AG10803 (cell line): ENCODE measurements at places on chromosomes 7 and 10.
A peak's percentile ranks its signal among the peaks of the same experiment; 100 is the strongest.

DNA sequence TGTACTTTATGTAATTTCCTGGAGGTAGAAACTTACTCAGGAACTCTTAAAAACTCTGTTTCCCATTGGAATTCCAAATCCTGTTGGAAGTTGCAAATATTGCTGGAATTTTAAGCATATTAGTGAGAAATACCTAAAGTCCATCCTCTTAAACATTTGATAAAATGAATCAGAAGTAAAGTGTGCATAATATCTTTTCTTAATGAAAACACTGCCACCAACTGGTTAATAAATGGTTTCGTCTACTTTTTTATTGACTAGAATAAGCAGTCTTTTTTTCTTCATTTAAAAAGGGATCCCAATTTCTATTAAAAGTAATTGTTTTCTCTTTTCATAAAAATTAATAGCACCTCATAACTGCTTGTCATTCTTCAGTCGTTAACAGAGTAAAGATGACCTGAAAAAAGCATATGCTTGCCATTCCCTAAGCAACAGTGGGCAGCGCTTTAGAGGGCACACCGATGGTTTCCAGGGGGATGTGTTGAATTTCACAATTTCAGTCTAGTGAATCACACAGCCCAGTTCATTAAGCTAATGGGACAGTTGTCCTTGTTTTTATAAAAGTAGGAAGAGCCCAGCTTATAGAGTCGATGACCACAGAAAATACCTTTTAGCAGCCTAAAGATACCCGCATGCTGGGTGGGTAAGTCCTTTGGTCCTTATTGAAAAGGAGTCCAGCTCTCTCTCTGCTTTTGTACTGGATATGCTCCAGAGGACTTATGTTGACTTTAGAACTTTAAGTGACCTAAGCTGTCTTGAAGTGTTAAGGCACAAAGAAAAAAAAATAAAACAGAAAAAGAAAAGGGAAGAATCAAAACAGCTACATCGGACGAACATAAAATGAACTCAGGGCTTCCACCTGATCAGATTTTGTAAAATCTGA lies 28.5 kb downstream of the NPS start:
- peak; percentile 14 for DNase-seq

DNA sequence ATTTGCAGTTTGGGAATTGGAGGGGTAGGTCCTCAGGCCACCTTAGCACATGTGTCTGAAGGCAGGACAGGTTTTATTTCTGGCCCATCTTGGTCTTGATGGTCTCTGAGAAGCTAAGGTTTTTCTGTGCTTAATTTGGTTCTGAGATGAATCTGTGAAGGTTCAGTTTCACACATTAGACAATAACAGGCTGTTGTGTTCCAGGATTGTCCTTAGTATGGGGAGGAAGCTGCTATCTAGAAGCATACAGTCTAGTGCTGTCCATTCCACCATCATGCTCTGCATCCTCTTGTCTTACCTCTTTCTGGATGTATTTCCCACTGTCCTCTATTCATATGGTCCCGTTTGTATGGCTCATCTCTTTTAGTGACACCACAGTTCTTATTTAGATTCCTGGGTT lies 7.1 kb downstream of the UBE2D1 start:
- no peak for DNase-seq

DNA sequence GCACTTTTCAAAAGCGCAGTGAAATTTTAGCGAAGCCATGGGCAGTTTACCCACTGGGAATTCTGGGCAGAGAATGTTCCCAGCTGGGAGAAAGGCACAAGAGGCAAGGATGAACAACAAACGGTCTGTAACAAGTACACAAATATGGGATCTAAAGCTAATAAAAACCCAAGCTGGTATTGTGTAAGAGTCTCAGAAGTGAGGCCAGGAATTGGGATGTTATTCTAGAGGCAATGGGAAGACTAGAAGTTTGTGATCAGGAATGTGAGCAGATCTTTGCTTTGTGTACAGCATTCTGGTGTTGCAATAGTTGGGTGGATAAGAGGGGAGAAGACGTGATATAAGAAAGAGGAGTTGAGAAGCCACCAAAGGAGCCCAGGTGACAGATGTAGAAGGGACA lies 15.0 kb downstream of the FZD9 start:
- peak; percentile 61 for DNase-seq

GRCh38 chr7:4149236-4149635 lies 532.9 kb upstream of the FOXK1 start:
- DNase-seq, result no peak

DNA sequence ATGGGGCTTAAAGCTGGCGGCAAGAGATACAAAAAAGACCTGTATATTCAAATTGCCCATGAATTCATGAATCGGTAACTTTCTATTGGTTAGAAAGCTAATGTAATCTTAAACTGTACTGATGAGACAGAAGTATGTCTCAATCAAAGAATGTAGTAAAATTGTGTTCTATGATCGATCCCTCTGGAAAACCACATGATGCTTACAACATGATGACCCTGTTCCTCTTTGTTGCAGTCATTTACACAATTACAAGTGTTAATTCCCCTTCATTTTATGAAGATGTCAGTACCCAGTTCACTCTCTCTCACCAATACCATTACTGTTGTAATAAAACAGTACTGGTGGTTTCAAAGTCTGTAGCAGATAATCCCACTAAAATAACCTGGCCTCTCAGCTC lies 10.1 kb downstream of the KIF5B start:
- no peak for DNase-seq

DNA sequence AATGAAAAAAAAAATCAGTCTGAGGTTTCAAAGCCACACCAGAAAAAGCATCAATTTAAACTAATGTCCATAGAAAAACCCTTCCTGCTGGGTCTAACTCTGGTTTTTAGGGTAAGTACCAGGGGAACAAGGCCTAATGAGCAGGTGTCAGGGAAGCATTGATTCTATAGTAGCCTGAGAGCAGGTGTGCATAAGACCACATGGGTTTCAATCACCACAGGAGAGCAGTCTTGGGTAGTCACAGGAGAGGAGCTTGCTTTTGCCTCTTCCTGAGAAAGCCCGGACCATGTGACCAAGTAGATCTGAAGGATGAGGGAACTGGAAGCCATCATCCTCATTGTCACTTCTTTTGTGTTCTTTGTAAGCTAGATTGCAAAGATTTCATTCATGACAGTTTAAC lies 66.3 kb upstream of the AGK start:
- no peak for DNase-seq

DNA sequence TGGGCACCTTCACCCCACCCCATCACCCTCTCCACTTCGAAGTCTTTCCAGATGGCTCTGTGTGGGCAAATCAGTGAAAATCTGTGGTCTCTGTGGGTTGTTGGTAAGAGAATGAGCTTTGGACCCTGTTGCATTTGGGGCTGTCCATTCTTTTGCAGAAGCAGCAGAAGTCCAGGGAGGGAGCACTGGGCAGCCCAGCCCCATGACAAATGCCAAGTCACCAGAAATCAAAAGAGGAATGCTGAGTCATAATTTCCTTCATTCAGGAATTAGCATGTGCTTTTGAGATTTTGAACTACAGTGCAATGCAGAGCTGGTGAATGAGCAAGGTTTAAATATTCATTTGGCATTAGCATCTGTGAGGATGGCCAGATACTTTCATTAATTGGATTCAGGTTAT lies 556.2 kb downstream of the LRMDA start:
- DNase-seq, result peak; percentile 66

- no peak for DNase-seq
Observed at GRCh38 chr7:51255536-51256208, 60.9 kb downstream of the COBL start.

- no peak for DNase-seq
Observed at GRCh38 chr10:113060201-113061053, 110.4 kb downstream of the TCF7L2 start.

GRCh38 chr10:8639486-8640185 lies 585.1 kb downstream of the GATA3 start:
- no peak for DNase-seq

DNA sequence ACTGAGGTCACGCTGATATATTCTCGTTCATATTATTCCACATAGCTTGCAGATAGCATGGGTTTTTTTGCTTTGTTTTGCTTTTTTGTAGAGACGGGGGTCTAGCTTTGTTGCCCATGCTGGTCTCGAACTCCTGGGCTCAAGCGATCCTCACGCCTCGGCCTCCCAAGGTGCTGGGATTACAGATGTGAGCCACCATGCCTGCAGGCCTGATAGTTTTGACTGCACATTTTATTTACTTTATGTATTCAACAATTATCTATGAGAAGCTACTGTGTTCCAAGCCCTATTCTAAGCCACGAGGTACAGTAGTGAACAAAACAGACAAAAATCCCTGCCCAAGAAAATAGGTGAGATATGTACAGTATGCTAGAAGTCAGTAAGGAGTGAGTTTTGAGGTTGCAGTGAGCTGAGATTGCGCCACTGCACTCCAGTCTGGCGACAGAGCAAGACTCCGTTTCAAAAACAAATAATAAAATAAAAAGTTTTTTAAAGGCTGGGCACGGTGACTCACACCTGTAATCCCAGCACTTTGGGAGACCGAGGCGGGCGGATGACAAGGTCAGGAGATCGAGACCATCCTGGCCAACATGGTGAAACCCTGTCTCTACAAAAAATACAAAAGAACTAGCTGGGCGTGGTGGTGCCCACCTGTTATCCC lies 1.3 kb upstream of the YWHAG start:
- peak; percentile 26 for DNase-seq

- DNase-seq, result no peak
Observed at GRCh38 chr10:132884041-132884440, 58.3 kb downstream of the CFAP46 start.

DNA sequence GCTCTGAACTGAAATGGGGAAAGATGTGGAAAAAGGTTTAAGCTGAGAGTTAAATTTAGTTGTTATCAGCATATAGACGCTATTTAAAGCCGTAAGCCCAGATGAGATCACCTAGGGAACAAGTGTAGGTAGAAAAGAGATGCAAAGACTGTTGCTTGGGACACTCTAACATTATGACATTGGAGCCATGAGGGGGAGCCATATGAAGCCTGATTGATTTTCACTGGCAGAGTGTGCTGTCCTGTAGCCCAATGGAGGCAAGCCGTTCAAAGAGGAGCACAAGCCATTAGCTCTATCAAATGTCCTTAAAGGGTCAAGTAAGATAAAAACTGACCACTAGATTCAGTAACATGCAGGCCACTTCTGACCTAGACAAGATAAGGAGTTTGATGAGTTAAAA lies 223.3 kb downstream of the TWIST1 start:
- DNase-seq, result no peak

GRCh38 chr10:127133225-127133624 lies 63.2 kb downstream of the INSYN2A start:
- no peak for DNase-seq

DNA sequence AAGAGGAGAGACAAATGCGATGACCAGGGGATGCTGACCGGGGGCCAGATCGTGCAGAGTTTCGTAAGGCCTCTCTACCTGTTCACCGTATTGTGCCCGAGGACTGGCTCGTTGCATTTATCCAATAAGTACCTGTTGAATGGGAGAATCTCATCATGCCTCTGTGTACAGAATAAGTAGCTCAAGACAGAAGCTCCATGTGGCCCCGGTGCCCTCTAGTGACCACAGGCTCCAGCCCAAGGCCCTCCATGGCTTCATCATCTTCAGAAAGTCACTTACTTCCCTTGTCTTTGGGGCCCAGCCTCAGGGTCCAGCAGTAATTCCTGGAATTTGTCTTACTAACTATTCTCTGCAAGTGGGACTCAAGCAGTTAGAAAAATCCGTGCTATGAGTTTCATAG lies 151.0 kb downstream of the CHN2 start:
- peak; percentile 8 for DNase-seq

DNA sequence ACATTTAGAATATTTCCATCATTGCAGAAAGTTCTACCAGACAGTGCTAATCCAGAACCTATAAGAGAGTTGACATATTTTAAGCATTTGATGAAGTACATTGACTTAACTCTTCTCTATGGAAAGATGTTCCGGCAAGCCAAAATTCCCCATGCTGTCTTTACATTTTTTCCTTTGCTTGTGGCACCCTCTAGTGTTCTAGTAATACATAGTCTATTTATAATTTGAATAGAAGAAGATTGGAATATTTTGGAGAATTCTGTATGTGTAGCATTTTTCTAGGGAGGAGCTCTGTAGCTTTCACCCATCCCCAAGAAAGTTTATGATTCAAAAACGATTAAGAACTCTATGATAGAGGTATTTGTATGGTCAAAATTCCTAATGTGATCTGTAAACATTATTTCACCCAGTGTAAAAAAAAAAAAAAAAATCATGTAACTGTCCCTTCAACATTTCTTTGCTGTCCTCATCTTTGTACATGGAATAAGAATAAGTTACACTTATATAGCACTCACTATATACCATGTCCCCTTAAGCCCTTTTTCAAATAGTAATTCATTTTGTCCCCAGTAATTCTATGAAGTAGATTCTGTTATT lies 33.2 kb downstream of the NRF1 start:
- peak; percentile 62 for DNase-seq

GRCh38 chr10:44958898-44959246 lies 730 bp upstream of the RASSF4 start:
- DNase-seq, result no peak

DNA sequence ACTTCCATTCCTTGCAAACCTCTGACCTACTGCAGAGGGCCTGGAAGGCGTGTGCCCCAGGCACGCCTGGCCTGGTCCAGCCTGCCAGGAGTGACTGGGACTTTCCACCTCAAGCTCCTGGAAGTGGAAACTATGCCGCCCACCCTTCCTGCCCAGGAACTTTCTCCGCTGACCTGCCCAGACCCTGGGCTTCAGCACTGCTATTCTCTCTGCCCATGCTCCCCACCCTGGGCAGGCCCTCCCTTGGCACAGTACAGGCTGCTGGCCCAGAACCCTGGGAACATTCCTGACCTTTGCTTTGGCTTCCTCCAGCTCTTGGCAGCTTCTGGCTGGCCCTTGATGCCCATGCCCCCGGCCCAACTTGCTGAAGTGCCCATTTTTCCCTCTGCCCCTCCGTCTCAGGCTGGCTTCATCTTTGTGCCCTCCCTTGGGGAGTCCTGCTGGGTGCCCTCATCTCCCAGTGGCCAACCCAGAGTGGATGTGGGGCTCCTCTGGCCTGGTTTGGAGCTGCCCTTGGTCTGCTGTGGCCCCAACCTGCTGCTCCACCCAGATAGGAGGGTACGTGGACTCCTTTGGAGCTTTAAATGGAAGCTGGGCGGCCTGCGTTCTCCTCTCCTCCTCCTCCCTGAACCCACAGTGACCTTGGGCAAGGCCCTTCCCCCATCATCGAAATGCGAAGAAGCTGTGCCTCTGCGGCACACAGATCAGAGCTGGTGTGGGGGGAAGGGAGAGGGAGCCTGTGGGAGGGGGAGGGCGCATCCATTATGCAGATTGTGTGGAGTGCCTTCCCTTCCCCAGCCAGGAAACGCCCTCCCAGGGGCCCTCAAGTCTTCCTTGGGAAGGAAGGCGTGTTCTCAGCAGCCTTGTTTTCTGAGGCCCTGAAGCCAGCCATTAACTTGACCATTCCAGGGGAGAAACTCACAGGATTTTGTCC lies 3.4 kb downstream of the MMRN2 start:
- peak; percentile 42 for DNase-seq

DNA sequence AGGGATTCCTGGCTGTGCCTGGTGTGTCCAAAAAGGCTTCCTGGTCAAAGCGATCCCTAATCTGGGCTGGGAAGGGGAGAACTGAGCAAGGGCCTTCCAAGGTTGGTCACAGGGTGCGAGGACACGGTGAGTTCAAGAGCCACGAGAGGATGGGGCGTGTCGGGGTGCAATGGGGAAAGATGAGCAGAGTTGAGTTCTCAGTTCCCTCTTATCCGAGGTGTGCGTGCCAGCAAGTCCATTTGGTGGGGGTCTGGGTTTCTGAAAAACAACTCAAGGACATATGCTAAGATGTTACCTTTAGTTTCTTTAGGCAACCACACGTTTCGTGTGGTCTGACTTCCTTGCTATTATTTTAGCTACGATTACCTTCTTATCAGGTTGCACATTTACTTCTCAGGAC lies 1.3 kb downstream of the ZNF775 start:
- DNase-seq, result no peak

- DNase-seq, result no peak
Observed at GRCh38 chr7:28378574-28379149, 33.7 kb upstream of the CREB5 start.
